Activated naive CD4-positive, alpha-beta T cell (primary cell): ENCODE measurements at places on chromosomes 7 and 10.

- DNase-seq: no peak
These were observed 51.4 kb upstream of the APBB1IP start for GRCh38 chr10:26386781-26387180.

- no peak for DNase-seq
These were observed 80.5 kb downstream of the WIPF3 start for GRCh38 chr7:29886827-29887226.

- DNase-seq: no peak
These were observed 20.8 kb upstream of the PTF1A start for GRCh38 chr10:23171232-23171876.

- no peak for DNase-seq
These were observed 82.3 kb downstream of the INPP5A start for GRCh38 chr10:132619927-132620326.

DNA sequence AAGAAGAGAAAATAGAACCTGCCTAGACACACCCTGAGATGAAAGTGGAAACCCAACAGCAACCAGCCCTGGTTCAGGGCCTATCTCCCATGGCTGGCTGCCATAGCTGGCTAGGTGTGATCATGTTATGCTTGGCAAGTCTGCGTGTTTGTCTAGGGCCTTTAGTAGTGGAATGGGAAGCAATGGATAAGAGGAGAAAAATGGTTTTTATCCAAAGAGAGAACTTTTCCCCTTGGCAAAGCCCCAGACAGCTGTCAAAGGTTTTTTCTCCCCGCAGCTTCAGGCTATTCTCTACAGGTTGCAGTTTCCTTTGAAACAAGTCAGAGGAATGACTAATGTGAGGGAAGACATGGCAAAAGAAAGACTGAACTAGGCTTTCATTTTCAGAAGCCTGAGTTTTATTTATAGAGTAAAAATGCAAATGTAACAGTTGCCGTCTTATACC lies 161.5 kb downstream of the SEMA3D start:
- DNase-seq: no peak

DNA sequence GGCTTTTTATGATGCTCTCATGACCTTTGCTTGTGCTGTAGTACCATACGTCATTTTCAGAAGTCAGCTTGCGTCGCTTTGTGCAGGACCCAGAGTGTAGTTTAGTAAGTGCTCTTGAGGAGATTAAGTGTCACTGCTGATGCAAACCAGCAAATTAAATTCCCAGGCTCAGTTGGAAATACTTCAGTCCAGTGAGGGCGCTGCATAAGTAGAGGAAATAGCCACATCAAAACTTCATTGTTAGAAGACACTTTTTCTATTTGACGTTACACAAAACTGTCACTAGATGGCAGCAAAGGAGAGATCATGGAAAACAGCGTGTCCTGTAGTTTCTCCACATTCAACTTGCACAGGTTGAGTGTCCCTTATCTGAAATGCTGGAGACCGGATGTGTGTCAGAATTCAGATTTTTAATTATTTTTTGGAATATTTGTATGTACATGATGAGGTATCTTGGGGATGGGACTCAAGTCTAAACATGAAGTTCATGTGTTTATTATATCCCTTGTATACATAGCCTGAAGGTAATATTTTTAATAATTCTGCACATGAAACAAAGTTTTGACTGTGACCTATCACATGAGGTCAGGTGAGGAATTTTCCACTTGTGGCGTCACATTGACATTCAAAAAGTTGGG lies 7.9 kb downstream of the ZNF22 start:
- no peak for DNase-seq

- DNase-seq: no peak
These were observed 18.5 kb downstream of the CFAP70 start for GRCh38 chr10:73340121-73340520.

DNA sequence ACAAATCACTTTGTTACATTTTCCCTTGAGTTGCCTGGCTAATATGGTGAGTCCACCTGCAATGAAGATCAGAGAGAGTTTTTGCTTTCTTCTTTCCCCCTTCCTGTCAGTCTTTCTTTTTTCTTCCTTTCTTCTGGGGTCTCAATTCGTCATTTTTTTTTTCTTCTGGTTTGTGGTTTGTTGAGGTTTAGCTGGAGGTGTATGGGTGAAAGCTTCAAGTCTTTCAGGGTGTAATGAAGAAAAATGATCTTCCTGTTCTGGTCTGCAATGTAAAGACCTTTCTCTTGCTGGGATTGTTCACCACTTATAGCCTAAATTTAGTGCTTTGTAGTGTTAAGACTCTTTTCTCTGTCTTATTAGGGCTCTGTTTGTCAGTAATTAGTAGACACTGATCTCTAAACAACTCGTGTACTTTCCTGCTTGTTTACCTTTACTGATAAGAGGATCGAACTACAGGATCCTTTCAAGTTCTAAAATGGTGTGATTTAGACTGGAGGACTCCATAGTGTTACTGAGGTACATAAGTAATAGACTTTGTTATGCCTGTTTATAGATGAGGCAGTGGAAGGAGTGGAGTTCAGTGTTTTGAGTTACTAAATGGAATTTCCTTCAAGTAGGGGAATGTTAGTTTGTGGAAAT lies 129.1 kb downstream of the SUGCT start:
- no peak for DNase-seq

DNA sequence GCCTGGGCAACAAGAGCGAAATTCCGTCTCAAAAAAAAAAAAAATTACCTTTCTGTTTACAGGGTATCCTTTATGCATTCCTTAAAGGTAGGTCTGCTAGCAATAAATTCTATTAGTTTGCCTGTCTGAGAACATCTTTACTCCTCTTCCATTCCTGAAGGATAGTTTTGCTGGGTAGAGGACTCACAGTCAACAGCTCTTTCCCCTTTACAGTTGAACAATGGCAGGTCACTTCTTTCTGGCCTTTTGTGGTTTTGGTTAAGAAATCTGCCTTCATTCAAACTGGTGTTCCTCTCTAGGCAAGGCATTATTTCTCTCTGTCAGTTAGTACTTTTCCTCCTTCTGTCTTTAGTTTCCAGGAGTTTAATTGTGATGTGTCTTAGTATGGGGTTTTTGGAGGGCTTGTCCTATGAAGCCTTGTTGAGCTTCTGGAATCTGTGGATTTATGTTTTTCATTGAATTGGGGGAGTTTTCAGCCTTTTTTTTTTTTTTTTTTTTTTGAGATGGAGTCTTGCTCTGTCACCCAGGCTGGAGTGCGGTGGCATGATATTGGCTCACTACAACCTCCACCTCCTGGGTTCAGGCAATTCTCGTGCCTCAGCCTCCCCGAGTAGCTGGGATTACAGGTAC lies 4.8 kb upstream of the DNAAF5 start:
- no peak for DNase-seq

- no peak for DNase-seq
These were observed 18.2 kb upstream of the TSPAN33 start for GRCh38 chr7:129126314-129126713.

GRCh38 chr10:97361537-97361901 lies 27.0 kb upstream of the FRAT2 start:
- DNase-seq: no peak

DNA sequence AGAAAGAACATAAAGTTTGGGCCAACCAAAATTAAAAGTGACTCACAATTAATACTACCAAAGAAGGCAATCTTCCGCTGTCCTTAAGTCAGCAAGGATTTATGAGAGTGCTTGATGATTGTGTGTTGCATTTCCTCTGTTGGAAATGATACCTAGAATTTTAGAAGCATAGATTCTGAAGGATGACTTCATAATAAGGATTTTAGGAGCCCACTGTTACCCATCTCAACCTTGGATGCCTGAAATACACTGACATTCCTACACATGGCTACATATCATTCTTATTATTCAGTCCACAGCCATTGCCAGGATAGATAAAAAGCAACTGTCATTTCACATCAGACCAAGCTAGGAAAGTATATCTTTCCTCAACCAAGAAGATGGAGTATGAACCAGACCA lies 823.8 kb downstream of the LRMDA start:
- no peak for DNase-seq

DNA sequence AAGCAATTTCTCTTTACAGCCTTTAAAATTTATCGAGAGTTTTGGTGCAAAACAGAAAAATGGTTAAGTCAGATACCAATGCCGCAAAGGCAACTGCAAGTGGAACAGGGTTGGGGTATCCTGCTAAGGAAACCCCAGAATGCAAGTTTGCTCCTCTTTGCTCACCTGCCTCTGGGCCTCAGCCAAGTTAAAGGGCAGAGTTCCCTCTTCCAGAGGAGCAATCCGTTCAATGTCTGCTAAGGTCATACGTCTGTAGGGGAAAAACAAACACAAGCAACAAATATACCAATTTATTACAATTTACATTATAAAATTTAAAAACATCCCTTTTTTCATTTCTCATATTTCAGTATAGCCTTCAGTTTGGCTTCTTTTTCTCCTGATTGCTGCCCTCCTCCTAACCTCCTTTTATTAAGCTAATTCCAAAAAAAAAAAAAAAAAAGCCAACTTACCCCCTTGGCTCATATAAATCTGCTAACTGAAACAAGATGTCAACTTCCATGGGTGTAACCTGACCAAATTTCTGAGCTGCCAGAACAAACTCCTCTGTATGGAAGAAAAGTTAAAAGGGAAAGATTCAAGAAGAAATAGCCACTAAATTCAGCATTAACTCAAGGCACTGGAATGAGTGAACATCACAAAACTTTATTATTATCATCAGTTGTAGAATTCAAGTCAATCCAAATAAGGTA lies 132.6 kb downstream of the SLC25A13 start:
- DNase-seq: no peak

- no peak for DNase-seq
These were observed 34.8 kb upstream of the INMT start for GRCh38 chr7:30717181-30717580.

GRCh38 chr7:49791088-49791741 lies 17.8 kb downstream of the VWC2 start:
- no peak for DNase-seq

- no peak for DNase-seq
These were observed 159.5 kb upstream of the HGF start for GRCh38 chr7:81929386-81929785.

- DNase-seq: no peak
These were observed 96.4 kb downstream of the WDR37 start for GRCh38 chr10:1152386-1153250.

GRCh38 chr7:5383314-5384098 lies 40.1 kb downstream of the TNRC18 start:
- no peak for DNase-seq

DNA sequence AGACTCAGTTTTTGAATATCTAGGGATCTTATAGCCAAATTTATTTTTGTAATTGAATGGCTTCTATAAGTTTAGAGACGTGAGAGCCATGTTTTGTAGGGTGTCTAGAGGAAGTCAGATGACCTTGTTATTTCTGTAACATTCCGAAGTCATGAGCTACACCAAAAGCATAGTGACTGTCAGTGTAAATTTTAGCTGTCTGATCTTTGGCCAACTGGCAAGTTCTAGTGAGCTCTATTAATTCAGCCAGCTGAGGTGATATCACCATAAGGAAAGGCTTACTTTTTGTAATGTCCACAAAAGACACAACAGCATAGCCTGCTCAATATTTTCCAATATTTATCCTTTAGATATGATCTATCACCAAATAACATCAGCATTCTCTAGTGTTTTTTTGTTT lies 9.9 kb upstream of the NT5C3A start:
- no peak for DNase-seq

GRCh38 chr10:85611746-85612377 lies 754.7 kb downstream of the GRID1 start:
- DNase-seq: no peak

- no peak for DNase-seq
These were observed 92.2 kb downstream of the GATA3 start for GRCh38 chr10:8146650-8147049.

DNA sequence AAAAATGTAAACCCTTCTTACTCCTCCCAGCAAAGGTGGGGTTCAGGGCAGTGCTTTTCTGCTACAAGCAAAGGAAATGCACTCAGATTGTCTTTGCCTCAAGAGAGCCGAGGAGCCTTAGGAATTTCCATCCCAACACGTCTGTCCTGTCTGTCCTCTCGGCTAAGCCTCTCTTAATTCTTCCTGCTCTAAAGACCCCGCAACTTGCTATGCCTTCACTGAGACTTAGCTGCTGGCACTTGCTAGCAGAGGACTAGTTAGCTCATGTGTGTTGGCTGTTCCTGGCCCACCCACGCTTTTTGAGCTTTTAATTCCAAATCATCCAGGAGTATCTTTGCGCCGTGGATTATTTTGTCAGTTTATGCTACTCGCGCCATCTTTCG lies 481 bp upstream of the NPM3 start:
- no peak for DNase-seq

DNA sequence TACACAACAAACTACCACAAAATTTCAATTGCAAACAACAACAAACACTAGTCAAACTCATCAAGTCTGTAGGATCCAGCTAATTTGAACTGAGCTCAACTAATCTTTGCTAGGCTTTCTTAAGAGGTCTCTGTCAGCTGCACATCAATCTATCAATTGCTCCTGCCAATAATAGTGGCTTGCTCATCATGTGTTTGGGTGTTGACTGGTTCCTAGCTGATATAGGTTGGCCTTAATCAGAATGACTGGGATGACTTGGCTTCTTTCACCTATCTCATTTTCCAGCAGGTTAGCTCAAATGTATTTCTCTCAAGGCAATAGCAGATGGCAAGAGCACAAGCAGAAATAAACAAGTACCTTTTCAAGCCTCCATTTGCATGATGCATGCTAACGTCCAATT lies 370.3 kb upstream of the NFE2L3 start:
- DNase-seq: no peak

- no peak for DNase-seq
These were observed 113.7 kb downstream of the CDK14 start for GRCh38 chr7:90709501-90710465.

DNA sequence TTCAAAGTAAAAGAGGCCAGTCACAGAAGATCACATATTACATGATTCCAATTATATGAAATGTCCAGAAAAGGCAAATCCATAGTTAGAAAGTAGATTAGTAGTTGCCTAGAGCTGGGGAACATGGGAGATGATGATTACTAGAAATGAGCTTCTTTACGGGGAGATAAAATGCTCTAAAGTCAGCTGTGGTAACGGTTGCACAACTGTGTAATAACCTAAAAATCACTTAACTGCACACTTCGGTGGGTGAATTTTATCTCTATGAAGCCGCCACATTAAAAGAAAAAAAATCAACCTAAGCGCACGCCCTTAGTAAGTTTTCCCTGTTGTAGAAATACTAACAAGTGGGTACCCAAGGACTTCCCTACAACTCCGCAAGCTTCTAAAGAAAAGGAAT lies 15.9 kb downstream of the XRCC2 start:
- no peak for DNase-seq

DNA sequence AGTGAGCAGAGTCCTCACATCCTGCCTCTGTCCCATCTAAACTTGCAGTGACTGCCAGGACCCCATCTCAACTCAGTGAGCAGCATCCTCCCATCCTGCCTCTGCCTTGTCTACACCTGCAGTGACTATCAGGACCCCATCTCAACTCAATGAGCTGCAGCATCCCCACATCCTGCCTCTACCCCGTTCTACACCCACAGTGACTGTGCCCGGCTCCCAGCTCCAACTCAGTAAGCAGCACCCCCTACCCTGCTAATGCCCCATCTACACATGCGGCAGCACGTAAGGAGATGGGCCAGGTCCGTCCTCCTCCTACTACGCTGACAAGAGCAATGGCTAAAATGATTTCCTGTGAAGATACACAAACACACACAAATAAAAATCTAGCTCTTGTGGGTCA lies 65.5 kb downstream of the TNS3 start:
- DNase-seq: no peak
